H54 (cell line): ENCODE measurements at places on chromosomes 16 and 17.
A peak's percentile ranks its signal among the peaks of the same experiment; 100 is the strongest.

DNA sequence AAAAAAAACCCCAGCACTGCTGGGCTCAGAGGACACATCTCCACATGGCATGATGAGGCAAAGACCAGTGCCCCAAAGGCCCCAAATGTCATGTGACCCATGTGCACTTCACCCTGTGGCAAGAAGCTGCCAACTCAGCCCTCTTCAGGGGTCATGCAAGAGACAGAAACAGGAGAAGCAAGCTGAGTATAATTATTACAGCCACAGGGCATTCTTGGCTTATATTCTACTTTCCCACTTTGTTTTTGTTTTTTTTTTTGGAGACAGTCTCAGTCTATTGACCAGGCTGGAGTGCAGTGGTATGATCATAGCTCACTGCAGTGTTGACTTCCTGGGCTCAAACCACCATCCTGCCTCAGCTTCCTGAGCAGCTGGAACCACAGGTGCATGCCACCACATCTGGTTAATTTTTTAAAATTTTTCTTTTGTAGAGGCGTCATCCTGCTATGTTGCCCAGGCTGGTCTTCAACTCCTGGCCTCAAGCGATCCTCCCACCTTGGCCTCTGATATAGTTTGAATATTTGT is 32.7 kb upstream of the LITAF start:
- DNase-seq, result no peak

DNA sequence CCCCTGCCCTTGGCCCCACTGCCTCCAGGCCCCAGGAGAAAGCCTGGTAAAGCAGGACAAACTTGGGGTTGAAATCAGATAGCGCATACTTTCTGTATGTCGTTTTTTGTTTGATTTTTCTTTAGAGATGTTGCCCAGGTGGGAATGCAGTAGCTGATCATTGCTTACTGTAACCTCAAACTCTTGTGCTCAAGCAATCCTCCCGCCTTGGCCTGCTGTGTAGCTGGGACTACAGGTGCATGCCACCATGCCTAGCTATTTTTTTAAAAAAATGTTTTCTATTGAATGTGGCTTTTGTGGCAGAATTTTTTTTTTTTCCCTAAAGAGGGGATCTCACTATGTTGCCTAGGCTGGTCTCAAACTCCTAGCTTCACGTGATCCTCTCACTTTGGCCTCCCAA is 11.1 kb upstream of the CCL5 start:
- no peak for DNase-seq

- no peak for DNase-seq
Observed at GRCh38 chr16:17471719-17472461, 1.1 kb upstream of the XYLT1 start.

DNA sequence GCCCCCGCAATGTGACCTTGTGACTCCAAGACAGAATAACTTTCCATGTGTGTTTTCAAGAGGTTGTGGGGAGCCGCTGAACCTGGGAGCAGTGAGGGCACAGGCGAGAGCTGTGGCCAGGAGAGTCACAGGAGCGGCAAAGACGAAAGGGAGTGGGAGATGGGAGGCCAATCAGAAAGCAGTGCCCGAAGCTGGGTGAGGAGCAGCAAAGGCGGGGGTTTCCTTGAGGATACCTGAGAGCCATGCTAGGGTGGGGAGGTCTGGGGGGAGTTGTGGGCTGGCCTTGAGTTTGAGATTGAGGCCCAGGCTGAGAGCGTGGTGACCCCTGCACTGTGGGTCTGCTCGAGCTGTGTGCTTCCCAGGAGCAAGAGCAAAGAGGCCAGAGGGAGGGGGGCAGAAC is 23.2 kb upstream of the NPTX1 start:
- DNase-seq, result no peak

- DNase-seq, result peak; percentile 76
Observed at GRCh38 chr17:48671697-48672171, 45.6 kb upstream of the HOXB9 start.

DNA sequence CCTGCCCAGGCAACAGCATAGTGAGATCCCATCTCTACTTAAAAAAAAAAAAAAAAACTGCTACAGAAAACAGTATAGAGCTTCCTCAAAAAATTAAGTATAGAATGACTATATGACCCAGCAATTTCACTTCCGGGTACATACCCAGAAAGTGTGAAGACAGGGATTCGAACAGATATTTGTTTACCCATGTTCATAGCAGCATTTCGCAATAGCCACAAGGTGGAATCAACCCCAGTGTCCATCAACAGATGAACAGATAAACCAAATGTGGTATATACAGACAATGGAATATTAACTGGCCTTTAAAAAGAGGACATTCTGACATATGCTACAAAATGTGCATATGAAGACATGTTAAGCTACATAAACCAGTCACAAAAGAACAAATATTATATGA is 95.5 kb downstream of the CHD9NB start:
- DNase-seq, result no peak

DNA sequence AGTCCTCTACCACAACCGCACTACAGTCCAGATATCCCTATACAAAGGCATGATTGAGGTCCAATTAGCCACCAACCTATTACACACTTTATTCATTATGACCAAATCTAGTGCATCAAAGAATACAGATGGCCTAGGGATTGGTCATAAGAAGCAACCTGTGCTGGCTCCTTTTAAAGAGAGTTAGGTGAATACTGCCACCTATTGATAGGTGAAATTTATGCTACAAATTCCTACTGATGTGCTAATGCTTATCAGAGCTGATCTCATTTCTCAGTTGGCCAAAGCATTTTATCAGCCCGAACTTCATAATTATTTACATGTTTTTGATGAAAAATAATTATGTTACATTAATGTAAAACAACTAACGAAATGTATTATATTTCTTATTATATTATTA is 166.3 kb downstream of the ANKFN1 start:
- DNase-seq, result peak; percentile 18

DNA sequence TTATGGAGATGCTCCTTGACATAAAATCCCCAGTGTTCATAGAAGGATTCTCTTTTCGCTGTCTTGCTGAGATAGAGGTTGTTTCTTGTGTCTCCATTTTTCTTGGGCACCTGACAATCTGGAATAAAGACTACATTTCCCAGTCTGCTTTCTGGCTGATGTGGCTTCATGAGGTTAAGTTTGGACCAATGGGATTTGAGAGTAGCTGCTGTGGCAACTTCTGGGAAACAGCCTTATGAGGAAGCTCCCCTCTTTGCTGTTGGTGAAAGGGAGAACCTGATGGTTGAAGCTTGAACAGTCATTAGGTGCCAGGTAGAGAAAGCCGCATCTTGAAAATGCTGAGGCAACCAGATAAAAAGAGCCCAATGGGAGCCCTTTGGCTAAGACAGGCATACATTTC is 24.4 kb downstream of the HS3ST4 start:
- DNase-seq, result no peak

GRCh38 chr16:50839920-50840729 is 98.2 kb downstream of the CYLD start:
- no peak for DNase-seq

- no peak for DNase-seq
Observed at GRCh38 chr16:24729951-24730815, 732 bp downstream of the TNRC6A start.

DNA sequence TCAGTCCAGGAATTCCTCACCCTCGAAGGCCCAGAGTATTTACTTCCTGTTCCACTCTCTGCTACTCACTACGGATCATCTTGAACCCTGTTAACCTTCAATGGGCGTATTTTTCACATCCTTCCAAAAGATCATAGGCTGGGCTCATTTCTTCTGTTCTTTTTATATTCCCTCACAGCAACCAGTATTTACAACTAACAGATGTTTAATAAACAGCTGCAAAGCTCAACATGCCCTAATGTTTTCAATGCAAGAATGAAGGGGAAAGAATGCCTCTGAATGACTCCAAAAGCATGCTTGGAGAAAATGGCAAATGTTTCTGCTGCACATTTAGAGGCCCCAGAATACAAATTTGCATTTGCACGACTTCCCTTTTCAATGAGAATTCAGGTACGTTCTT is 174.9 kb downstream of the ZFHX3 start:
- no peak for DNase-seq

- DNase-seq, result no peak
Observed at GRCh38 chr17:28720247-28720996, 637 bp downstream of the RPL23A start.

GRCh38 chr16:57194512-57194911 is 8.4 kb downstream of the RSPRY1 start:
- DNase-seq, result peak; percentile 57

- peak; percentile 64 for DNase-seq
Observed at GRCh38 chr17:73255671-73256181, 6.0 kb downstream of the CPSF4L start.

DNA sequence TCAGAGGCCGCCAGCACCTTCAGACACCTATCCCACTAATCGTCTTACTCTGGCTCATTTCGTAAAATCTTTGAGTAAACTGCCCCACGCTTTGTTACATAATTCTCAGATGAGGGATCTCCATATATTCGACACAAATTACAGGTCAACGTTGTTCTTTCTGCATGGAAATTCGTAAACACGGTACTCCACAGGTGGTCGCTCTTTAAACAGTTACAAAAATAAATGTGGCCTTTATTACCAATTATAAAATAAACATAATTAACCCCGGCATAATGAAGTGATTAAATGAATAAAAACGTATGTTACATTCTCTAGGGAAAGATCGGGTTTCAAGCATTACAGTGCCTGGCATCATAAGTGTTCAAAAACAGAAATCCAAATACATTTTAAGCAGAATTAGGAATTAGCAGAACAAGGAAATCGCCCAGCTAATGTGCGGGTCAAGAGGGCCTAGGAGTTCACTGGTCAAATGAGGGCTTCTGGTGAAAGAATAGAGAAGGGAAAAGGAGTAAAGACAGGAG is 943 bp upstream of the PIP4K2B start:
- no peak for DNase-seq

DNA sequence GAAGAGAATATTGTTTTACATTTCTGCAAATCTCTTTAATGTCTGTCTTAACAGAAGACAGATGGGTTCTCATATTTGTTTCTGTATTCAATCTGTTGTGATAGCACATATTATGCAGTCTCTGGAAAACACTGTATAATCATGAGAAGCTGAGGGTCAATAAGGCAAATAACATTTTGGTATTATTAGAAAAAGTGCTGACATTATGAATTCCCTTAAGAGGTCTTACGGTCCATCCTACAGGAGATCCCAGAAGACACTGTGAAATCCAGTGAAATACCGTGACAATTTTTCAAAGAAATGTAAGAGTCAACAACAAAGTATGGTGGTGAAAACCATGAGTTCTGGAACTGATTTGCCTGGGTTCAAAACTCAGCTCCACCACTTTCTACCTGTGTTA is 42.3 kb downstream of the ABCA5 start:
- DNase-seq, result no peak

DNA sequence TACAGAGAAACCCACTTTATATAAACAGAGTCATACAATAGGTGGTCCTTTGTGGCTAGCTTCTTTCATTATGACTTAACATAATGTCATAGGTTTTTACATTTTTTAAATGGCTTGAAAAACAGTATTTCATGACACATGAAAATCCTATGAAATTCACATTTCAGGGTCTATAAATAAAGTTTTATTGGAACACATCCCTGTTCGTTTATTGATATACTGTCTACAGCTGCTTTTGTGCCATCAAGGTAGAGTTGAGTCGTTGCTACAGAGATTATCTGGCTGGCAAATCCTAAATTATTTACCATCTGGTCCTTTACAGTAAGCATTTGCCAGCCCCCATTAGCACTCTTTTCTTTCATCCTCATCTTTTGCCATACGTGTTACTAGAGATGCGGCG is 2.3 kb downstream of the VPS4A start:
- no peak for DNase-seq

DNA sequence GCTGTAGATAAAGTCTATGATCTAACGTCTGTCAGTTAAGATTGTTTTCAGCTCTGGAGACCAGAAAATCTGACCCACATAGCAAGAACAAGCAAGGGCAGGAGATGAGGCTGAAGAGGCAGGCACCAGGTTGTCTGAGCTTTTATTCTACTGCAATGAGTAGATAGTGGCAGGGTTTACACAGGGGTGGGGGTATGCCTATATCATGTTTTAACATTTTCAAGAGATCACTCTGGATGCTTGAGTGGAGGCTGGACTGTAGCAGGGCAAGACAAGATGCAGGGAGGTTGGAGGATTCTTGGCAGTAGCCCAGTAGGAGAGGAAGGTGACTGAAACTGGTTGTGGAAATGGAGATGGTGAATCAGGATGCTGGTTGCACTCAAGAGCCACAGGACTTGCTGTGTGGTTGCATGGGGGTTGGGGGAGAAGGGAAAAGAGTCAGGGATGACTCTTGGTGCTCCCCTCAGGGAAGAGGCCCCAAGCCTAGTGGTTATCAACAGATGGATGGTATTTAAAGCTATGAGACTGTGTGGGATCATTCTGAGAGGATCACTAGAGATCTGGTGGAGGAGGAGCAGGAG is 143.1 kb upstream of the KCNJ18 start:
- no peak for DNase-seq

GRCh38 chr16:12573730-12574383 is 229.8 kb downstream of the CPPED1 start:
- DNase-seq, result peak; percentile 62

GRCh38 chr17:3049705-3050295 is 13.6 kb downstream of the OR1D5 start:
- DNase-seq, result no peak

DNA sequence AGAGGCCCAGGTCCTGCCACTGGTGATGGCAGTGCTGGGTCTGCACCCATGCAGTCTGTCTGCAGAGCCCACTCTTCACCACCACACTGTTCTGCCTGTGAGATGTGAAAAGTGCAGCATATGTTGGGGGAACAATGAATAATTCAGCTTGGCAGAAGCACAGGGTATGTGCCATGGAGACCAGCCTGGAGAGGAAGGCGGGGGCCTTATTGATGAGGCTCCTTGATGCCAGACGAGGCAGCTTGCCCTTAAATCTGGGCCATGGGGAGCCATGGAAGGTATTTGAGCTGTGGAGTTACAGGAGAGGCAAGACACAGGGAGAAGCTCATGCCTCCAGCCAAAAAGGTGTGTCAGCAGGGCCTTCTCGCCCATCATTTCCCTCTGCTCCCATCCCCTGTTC is 124.7 kb downstream of the C16orf78 start:
- no peak for DNase-seq

- no peak for DNase-seq
Observed at GRCh38 chr16:79181419-79181818, 419.1 kb downstream of the MAF start.

- no peak for DNase-seq
Observed at GRCh38 chr16:67443265-67443664, 12.3 kb downstream of the HSD11B2 start.

DNA sequence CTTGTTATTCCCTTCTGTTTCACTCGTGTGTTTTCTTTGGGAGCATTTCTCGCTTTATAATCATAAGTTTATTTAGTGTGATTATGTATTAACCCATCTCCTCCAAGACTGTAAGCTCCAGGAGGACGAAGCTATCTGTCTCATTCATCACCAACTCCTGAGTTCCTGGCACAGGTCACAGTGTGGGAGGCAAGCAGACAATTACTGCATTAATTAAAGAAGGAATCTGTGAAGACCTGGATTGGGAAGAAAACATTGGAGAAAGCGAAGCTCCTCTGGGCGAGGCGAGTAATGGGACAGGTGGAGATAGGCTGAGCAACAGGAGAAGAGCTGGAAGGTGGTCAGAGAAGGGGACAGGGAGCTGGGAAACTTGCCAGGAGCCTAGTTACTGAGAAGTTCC is 7.8 kb upstream of the CAMKK1 start:
- DNase-seq, result no peak
